ENCODE measurements at places on chromosomes 4 and X. TPM values are rescaled to one million over a fixed set of nuclear protein-coding genes. Genes with fewer than 3 reads are reported as not detected.

CLDN34 gene
- 0.14 TPM for total RNA-seq

XAGE2 gene
- not detected for total RNA-seq

GRK4 gene
- total RNA-seq = 3.4 TPM

CXCL1 gene
- total RNA-seq = 88.6 TPM

GPR34 gene
- total RNA-seq = not detected

TGIF2LX gene
- total RNA-seq = not detected

AMOT gene
- total RNA-seq = under 0.01 TPM

FAM47A gene
- not detected for total RNA-seq

MAGEE1 gene
- total RNA-seq = 0.34 TPM

TMPRSS11A gene
- total RNA-seq = 0.50 TPM

PF4V1 gene
- not detected for total RNA-seq

POU3F4 gene
- total RNA-seq = not detected

PAGE2 gene
- total RNA-seq = not detected

CD38 gene
- total RNA-seq = not detected

GATA1 gene
- total RNA-seq = not detected

UBL4A gene
- 40.6 TPM for total RNA-seq

UTP14A gene
- total RNA-seq = 18.5 TPM

TMPRSS11B gene
- 0.43 TPM for total RNA-seq
